ENCODE measurements at places on chromosomes 5 and 9.

- no peak for DNase-seq
Measured at GRCh38 chr5:62256161-62257019, 49.6 kb upstream of the KIF2A start.

- no peak for DNase-seq
Measured at GRCh38 chr5:79630444-79630843, 18.2 kb downstream of the TENT2 start.

GRCh38 chr5:177509991-177510566 lies 453 bp upstream of the DOK3 start:
- no peak for DNase-seq

DNA sequence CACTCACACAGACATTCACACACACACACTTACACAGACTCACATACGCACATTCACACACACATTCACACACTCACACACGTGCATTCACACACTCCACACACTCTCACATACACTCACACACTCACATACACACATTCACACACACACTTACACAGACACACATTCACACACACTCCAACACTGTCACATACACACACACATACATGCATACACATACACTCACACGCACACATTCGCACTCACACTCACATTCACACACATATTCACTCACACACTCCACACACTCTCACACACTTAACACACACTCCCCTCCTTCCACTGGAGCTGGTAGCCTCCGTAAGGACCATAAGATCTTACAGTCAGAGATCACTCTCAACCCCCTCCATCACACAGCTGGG lies 26.2 kb downstream of the CAMK2A start:
- no peak for DNase-seq
